ENCODE measurements at places on chromosomes 7 and 10. TPM values are rescaled to one million over a fixed set of nuclear protein-coding genes. Genes with fewer than 3 reads are reported as not detected.

- DNase-seq = no peak
These were observed 3.4 kb downstream of the PDE6C start for GRCh38 chr10:93615576-93616235.

Gene SEMA4G
- 9.6 TPM for total RNA-seq

DNA sequence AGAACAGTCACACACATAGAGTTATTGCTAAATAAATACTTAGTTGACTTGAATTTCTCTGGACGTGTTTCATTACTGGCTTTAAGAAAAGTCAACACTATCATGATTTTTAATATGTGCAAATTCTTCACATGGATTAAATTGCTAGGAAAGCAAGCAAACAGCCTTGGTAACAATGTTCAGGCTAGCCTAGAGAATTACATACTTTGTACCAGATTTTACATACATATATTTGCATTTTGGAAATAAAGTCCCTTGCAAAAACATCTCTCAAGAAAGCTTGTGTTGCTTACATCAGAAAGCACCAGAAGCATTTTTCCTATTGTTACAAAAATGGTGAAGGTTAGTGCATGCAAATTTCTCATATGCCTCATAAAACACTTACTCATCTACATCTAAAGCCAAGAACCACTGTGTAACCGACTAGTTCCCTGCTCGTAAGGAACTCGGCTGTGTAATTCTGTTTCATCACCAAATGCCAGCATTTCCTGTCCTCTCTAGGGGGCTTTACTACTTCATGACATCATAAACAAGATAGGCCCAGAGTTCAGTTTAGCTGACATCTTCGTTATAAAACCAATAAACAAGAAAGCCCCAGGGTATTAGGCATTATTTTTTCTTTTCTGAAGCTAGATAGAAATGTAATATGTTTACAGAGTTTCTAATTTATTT lies 87.8 kb downstream of the CFAP58 start:
- no peak for DNase-seq

Gene SORCS3
- not detected for total RNA-seq

DNA sequence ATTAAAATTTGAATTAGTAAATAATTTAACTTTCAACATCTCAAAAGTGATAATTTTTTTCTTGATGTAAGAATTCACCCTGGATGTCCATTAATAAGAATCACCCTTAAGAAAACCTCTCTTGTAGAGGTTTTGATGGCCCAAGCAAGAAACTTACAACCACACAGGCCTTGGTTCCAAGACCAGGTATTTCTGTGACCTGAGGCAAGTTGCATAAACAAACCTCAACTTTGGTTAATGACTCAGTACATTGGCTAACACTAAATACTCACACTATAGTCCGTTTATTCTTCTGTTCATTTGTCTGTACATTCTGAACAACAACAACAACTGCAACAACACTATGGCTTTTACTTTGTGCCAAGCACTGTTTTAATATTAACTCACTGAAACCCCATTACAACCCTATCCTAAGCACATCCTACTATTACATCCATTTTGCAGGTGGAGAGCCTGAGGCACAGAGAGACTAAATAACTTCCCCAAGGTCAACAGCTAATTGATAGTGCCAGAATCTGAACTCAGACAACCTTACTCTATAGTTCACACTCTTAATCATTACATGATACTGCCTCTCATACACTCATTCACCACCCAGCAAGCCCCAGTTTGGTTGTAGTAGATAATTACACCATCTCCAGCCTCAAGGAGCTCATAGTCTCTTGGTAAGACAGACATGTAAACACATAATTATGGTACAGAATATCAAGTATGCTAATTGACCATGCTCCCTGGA lies 6.6 kb downstream of the ANK3 start:
- no peak for DNase-seq

- DNase-seq = no peak
These were observed 2.0 kb downstream of the MUC12 start for GRCh38 chr7:100971111-100972001.

Gene ZNF804B
- total RNA-seq = 29.8 TPM

- DNase-seq = peak; percentile 87
These were observed 27.2 kb upstream of the MSRB2 start for GRCh38 chr10:23067939-23068775.

- DNase-seq = no peak
These were observed 201.2 kb downstream of the TCF7L2 start for GRCh38 chr10:113151190-113151666.

GRCh38 chr7:93293229-93293628 lies 61.1 kb downstream of the VPS50 start:
- no peak for DNase-seq

DNA sequence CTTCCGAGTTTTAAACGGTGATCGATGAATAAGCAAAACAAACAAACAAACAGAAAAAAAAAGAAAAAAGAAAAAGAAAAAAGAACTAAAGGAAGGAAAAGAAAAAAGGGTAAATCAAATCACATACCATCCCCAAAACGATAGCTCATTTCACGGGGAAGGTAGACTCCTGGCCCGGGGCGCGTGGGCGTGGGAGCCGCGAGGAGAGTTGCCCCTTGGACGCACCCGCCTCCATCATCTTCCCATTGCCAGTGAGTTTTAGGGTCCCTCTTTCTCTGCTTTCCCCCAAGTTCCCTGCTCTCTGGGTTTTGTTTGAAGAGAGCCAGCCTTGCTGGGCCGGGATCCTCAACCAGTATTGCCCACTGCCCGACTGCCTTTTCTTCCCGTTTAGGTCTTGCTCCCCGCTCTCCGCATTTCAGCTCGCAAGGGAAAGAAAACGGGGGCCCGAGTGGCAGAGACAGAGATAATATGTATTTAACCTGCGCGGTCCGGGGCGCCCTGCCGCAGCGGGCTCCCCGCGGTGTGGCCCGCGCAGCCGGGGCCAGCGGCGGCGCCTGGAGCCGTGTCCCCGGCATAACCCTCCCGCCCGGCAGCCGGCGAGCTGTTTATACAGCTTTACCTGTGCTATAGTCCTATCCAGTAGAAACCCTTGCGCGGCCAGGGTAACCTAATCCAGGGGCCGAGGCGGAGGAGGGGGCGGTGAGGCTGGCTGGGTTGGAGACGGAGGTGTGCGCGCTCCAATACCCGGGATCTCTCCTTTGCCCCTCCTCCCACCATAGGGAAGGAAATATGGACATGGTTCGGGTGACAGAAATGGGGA lies 5.2 kb upstream of the GATA3 start:
- no peak for DNase-seq

DNA sequence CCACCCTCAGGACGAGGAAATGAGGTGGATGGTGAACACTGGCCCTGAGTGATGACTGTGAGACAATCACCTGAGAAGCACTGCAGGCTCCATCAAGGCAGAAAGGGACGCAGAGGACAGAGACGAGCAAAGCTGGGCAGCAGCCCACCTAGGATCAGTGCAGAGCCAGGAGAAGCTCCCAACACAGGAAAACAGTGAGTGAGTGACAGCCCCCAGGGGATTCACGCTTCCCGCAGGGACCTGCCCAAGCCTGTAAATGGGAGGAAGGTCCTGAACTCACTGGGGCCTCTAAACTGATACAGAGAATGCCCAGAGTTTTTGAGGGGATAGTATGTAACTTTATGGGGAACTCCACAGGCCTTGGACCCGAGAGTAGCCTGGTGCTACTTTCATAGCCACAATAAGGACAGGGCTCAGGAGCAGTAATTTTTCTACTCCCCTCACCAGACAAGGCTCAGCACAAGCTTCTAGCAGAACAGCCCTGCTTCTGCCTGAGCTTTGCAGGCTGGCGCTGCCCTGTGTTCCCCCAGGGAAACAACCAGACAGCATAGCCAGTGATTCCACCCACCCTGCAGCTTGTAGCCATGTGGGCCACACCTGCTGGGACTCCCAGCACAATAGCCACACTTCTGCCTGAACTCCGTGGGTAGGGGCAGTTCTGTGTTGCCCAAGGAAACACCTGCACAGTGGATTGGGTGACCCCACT lies 708.4 kb downstream of the POM121L12 start:
- DNase-seq = no peak

Gene AZGP1
- not detected for total RNA-seq

Gene PON3
- 11.8 TPM for total RNA-seq

Gene ELN
- 65.7 TPM for total RNA-seq

- DNase-seq = no peak
These were observed 6.7 kb upstream of the ADAM12 start for GRCh38 chr10:126394948-126395347.

Gene PRF1
- 2.7 TPM for total RNA-seq

Gene CRHR2
- 0.45 TPM for total RNA-seq

DNA sequence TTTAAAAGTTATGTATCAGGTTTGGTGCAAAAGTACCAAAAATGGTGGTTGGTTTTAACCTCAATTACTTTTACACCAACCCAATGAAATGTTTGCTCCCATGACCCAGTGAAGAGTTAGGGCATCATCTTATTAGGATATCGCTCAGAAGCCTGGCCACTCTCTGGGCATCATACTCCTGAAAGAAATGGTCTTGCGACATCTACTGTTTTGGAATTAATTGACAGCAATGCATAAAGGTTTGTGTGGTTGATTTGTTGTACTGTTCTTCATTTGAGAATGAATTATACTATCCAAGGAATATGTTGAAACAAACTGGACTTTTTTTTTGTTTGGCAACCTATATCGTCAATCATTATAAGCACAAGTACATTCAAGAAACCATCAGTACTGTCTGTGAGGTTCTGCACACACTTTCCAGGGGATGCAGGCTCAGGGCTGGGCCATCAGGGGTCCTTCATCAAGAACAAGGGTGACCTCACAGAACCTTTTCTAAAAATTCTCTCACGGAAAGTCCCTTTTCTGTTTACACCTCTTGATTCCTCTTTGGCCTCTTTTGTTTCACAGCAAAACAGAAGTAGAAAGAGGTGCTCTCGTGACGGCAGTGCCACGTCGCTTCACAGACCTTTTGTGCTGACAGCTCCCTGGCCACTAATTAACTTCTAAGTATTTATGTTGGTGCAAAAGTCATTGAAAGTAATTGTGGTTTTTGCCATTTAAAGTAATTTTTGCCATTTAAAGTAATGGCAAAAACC lies 117.2 kb upstream of the KLF6 start:
- DNase-seq = no peak
